ENCODE measurements at places on chromosomes 12 and 14.

DNA sequence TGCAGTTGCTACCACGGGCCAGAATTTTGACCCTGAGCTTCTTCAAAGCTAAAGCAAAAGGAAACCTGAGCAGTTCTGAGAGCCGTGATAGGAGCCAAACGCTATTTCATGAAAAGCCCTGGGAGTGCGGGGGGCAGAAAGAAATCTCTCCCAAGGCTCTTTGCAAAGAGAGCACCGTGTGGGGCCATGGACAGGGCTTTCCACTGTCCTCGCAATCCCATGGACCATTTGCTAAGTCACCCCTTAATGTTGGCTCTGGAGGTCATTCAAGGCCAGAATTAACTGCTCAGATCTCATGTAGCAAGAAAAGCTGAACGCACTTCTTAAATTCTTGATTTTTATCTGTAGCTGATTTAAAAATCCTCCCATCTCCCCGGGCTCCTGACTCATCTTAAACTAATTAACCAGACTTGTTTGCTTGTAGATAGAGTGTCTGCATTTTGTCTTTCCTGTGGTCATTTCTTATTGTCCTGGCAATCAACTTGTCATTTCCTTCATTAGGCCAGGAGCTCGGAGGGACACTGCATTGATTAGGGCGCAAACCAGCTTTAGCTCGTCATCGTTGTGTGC is 24.8 kb downstream of the CLSTN3 start:
- DNase-seq: no peak

- DNase-seq: no peak
Measured at GRCh38 chr14:53946404-53947093, 10.1 kb downstream of the BMP4 start.

- no peak for DNase-seq
Measured at GRCh38 chr14:97781961-97782360, 984.8 kb downstream of the VRK1 start.

GRCh38 chr14:24312736-24313507 is 1.6 kb downstream of the LTB4R start:
- no peak for DNase-seq

GRCh38 chr12:14833952-14834351 is 9.4 kb downstream of the ART4 start:
- DNase-seq: no peak

- DNase-seq: peak; percentile 41
Measured at GRCh38 chr14:86038387-86039042, 508.6 kb downstream of the FLRT2 start.

GRCh38 chr12:3201339-3202051 is 124.3 kb downstream of the TSPAN9 start:
- DNase-seq: no peak

- DNase-seq: peak; percentile 43
Measured at GRCh38 chr12:95473231-95473883, 595 bp upstream of the METAP2 start.

DNA sequence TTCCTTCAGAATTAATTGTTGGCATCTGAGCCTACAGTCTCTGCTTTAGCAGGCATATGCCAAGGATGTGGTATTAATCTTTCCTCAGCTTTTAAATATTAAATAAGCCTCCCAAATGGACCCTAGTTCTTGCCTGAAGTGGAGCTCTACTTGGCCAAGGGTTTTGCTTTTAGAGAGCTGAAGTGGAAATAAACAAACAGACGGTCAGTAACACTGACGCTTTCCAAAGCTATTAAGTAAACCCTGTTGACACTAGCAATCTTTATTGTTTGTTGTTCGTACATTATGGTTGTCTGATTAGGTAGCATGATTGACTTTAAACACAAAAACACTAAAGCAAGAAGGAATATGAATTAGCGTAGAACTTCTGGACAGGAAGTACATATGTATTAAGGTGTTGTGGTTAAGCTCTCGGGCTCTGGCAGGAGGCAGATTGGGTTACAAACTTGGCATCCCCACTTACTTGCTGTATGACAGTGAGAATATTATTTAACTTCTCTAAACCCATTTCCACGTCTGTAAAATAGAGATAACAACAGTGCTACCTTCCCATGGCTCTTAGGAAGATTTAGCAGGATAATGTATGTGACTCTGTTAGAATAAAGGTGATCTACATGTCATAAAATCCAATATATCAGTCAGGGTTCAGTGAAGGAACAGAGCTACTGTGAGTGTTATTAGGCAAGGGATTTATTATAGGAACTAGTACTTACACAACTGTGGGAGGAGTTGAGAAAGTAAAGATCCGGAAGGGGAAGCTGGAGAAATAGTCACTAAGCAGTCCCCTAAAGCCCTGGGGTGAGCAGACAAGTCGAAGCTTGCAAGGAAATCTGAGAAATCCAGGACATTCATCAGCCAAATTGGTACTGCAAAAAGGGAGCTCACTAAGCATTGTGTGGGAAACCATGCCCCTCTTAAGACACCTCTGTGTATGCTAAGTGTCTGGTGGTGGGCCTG is 92.2 kb upstream of the ATF7IP start:
- no peak for DNase-seq

GRCh38 chr12:57771873-57772428 is at the start of gene METTL1:
METTL1 (minus strand) TSS chr12:57772105; CDS start chr12:57772083, 22 bp downstream.
- peak; percentile 99 for DNase-seq

- peak; percentile 86 for DNase-seq
Measured at GRCh38 chr14:51873221-51873893, 12.9 kb downstream of the GNG2 start.

- DNase-seq: peak; percentile 68
Measured at GRCh38 chr12:46373301-46374296, 1.0 kb upstream of the SLC38A2 start.

DNA sequence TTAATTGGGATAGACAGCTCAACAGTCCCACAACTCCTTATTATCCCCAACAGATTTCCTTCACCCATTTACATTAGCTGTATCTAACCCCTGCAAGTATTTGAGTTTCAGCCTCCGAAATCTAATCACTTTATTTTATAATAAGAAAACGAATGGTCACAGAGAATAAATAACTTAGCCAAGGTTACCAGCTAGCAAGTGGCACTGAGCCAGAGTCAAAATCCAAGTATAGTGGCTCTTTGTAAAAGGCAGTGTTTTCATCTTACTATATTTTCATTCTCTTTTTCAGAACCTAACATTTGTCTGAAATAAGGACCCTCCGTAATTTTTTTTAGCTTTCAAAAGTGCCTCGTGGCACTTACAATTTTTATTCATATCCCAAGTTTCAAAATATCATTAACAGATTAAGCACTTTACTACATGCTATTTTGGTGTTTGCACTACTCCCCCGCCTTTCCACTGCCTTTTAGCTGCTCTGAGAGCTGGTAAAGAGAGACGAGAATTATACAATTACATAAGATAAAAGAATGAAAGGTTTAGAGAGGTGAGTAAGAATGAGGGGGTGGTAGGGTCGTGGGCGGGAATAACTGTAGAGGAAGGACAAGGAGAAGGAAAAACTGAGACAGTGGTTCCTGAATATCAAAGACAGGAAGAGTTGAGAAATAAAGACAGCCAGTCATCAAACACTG is 3.7 kb upstream of the USP15 start:
- no peak for DNase-seq

- DNase-seq: no peak
Measured at GRCh38 chr12:3523058-3523457, 32.1 kb downstream of the PRMT8 start.

GRCh38 chr12:2939191-2939590 is 20.0 kb upstream of the TEAD4 start:
- DNase-seq: no peak

- no peak for DNase-seq
Measured at GRCh38 chr14:94691660-94692034, 78.3 kb downstream of the GSC start.

Measured in A549 (cell line).